ENCODE measurements at places on chromosomes 13 and 19.

DNA sequence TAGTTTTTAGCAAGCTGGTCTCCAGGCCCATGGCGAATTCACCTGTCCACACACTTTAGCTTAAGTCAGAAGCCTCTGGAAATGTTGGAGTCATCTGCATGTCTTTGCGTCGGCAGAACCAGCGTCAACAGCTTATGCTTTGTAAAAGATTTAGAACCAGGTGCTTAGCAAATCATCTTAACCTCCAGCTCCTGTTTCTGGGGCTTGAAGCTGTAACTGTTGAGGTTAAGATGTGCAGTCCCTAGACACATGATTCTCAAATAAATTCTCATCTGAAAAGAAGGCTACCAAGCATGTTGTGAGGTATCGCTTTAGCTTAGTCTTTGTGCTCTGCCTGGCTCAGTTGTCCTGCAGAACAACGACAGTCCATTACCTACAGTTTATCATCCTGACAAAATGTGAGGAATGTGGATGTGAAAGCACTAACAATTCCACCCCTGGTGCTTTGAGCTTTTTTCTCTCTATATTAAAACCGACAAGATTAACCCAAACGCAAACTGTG is 4.4 kb downstream of the EFNB2 start:
- DNase-seq = no peak

DNA sequence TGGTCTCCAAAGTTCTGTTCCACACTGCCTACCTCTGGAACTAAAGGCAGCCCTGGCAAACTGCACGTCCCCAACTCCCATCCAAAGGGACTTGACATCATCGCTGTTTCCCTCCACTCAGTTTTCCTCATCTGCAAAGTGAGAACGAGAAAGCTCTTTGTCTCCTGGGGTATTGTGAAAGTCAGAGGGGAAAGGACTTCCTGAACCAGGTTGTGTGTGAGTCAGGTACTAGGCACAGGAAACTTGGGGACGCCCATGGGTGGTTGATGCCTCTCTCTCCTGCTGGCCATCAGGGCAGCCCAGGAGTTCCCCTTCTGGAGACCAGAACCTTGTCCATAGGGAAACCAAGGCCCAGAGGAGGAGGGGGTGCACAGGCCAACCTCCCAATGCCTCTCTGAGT is 4.7 kb downstream of the CRLF1 start:
- no peak for DNase-seq

- DNase-seq = no peak
Observed at GRCh38 chr13:78152415-78152814, 233.8 kb upstream of the EDNRB start.

- no peak for DNase-seq
Observed at GRCh38 chr13:110875241-110875640, 39.6 kb downstream of the ANKRD10 start.

GRCh38 chr13:70960841-70961443 is 852.7 kb upstream of the KLHL1 start:
- peak; percentile 1 for DNase-seq

GRCh38 chr19:3459089-3459881 is 21.0 kb downstream of the SMIM24 start:
- no peak for DNase-seq

- no peak for DNase-seq
Observed at GRCh38 chr13:80598189-80598588, 257.3 kb upstream of the SPRY2 start.

DNA sequence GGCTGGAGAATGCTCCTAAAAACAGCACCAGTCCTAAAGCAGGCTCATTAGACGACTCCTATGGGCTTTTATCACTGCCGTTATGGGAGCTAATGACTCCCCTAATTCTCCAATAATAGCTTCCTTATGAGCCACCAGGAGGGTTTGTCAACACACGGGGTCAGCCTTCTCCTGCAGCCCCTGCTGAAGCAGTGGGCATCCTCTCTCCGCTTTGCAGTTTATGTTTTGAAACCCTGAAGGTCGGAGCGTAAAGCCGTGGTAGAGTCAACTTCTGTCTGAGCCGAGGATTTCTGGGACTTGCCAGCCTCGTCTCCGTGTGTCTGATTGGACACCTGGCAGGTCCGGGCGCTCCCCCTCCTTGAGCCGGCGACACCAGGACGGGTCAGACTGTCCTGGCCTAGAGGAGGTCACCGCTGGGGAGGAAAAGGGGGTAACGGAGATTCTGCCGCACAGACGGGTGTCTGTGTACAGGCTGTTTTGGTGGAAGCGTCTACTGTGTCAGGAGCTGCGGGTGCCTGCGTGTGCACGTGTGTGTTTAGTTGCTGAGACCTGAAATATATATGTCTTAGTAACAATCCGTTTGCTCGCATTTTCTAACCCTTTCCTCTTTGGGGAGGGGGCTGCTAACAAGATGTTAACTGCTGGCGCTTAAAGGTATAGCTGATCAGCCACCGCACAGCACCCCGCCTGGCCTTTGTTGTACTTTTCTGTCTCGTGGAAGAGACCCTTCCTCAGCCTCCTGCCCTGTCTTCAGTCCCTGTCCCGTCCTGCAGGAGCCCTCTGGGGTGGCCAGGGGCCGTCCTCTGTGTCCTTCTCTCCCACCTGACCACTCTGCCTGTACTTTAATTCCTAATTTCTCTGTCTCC is 1.9 kb downstream of the KDM4B start:
- no peak for DNase-seq

- DNase-seq = peak; percentile 31
Observed at GRCh38 chr19:4362831-4363545, 19.6 kb downstream of the MPND start.

DNA sequence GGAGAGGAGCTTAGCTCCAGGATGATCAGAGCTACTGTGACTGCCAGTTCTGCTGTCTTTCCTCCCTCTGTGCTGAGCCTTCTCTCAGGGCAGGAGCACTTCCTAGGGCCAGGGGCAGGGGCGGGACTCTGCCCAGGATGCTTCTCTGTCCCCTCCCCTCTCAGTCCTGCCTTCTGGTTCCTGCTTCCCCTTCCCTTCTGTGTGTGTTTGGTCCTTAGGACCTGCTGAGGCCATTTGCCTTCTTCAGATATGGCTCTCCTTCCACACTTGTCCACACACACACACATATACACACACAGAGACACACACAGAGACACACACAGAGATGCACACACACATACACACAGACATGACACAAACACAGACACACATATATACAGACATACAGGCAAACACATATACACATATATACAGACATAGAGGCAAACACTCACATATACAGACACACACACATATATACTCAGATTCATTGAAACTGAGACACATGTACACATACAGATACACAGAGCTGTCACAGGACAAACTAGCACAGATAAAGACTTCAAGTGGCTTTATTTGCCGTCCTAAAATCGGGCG is 22.0 kb upstream of the CD177 start:
- DNase-seq = no peak

GRCh38 chr13:40399756-40400155 is 266.7 kb downstream of the FOXO1 start:
- no peak for DNase-seq

GRCh38 chr13:32802159-32802558 is 214.1 kb upstream of the KL start:
- no peak for DNase-seq

DNA sequence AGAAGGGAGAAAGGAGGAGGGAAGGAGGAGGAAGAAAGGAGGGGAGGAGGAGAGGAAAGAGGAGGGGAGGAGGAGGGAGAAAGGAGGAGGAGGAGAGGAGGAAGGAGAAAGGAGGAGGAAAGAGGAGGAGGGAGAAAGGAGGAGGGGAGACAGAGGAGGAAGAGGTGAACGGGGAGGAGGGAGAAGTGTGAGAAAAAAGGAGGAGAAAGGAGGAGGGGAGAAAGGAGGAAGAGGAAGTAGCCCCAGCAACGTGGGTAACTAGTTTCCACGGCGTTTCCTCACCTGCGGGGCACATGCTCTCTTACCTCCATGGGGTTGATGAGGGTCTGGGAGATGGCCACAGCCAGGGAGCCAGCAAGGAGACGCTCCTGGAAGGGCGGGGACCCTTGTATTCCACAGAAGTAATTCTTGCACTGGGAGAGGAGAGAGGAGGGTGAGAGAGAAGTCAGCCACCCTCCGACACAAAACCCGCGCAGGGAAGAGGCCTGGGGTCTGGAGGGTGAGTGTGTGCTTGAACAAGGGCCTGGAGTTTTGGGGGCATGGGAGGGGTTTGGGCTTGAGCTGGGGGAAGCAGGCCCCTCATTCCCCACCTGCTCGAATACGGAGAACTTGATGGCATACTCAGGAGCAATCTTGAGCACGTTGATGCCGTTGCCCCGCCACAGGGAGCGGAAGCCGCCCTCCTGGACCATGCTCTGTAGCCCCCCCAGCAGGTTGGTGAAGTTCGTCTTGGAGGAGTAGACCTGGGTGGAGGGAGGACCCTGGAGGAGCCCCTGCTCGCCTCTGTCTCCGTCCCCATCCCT is 3.9 kb downstream of the SLC25A41 start:
- peak; percentile 25 for DNase-seq

GRCh38 chr19:21566073-21566472 is 60.7 kb downstream of the ZNF429 start:
- no peak for DNase-seq

GRCh38 chr19:15264061-15264932 is 32.0 kb upstream of the EPHX3 start:
- DNase-seq = peak; percentile 76

GRCh38 chr19:18704971-18705370 is 21.5 kb downstream of the CRTC1 start:
- no peak for DNase-seq

DNA sequence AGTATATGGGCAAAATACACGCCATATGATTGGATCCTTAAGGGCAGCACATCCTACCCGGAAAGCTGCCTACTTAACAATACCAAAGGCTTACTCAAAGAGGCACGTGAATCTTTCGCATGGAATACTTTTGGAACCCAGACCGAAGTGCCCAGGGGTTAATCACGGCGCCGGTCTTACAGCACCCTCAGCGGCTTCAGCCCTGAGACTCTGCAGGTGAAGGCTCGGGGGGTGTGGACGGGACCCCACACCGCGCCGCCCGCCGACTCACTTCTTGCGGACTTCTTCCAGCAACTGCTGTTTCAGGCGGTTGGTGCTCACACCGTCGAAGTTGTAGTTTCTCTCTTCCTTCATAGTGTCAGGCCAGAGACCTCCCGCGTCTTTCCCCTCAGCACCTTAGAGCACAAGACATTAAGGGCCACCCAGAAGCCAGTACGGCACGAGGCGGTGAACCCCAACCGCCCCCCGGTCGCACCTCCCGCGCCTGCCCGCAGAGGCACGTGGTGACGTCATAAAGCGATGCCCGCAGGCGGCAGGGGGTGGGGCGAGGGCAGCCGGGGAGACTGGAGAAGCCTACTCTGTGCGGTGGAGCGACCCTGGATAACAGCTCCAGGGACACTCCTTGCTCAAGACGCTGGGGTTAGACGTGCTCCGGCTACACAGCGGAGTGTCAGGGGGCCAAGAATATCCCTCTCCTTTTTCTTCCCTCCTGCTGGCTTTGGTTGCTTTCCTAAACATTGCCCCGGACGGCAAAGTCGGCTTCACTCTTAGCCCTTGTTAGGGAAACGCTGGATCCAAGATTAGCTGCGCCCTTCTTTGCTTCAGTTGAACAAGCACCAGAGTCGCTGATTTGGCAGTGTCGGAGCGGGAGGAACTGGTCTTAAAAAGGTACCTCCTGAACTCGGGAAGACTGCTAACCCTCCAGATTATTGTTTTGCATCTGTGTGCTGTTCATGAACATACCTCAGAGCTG is at the start of gene CCDC169:
CCDC169 (minus strand) TSS at position 449 of the 973 bp plus-strand sequence; CDS start at position 354, 95 bp downstream.
- DNase-seq = no peak

DNA sequence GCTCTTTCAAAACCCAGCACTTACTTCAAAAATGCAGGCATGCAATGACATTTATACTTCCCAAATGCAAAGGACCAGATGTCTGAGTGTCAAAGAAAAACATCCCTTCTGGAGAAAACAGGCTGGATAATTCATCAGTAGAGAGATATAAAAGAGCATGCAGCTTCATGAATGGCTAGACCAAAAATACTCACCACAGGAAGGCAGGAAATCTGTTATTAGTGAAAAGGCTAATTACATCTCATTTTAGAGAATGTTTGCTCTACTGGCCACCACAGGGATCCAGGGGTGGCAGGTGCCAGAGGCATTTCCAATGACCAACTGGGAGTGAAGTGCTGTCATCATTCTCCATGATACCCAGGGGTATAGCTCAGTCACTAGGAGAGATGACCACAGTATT is 106.5 kb downstream of the LHFPL6 start:
- no peak for DNase-seq

- DNase-seq = no peak
Observed at GRCh38 chr13:46495066-46495465, 57.9 kb upstream of the LRCH1 start.

- peak; percentile 21 for DNase-seq
Observed at GRCh38 chr19:35088131-35088913, 27.3 kb upstream of the FXYD3 start.

DNA sequence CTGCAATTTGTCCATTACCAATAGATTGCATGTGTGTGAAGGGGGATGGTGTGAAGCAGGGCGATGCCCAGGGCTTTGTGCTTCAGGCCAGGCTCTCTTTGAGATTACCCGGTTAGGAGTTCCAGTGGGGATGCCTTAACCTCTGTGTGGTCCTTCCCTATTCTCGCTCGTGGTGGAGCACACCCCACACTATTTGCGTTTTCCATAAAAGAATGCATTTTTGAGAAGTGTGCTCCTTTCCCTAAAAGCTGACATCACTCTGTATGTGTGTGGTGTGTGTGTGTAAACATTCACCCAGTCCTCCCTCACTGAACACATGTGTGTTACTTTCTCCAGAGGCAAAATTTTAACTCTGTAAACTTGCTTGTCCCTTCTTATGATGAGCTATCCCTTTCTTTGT is 308.3 kb downstream of the SLC7A1 start:
- no peak for DNase-seq

DNA sequence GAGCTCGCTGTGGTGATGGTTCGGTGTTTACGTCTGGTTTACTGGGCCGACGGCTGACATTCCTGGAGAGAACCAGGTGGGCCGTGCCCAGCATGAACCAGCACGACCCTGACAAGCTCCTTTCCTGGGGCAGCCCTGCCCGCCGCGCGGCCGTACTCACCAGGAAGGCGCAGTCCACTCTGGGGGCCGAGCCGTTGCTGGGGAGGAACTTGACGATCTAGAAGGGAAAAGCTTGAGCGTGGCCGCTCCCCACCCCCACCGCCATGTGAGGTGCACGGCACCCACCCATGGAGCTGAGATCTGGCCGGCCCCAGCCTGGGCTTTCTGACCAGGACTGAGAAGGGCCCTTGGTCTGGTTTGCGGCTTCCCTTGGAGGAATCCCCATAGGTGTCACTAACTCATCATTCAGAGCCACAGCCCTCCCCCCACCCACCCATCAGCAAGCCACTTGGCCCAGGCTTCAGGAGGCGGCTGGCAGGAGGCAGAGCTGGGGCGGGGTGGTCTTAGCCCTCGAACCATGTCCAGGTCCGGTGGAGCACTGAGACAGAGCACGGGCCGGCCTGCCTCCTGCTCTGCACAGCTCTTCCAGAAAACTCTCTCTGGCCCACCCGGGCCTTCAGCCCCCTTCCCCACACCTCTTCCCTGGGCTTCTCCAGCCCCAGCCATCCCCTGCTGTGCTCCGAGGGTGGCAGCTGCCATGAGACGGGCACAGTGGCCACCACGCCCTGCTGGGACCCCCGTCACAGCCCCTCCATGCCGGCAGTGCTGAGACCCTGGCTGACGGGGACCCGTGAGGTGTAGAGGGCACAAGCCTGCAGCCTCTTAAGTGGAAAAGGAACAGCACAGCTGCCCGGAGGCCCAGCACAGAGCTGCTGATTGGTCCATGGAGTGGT is 6.2 kb downstream of the ATP4B start:
- DNase-seq = no peak
